Fibroblast of skin of right biceps (primary cell): ENCODE measurements at places on chromosomes 1 and 21.
A peak's percentile ranks its signal among the peaks of the same experiment; 100 is the strongest.

DNA sequence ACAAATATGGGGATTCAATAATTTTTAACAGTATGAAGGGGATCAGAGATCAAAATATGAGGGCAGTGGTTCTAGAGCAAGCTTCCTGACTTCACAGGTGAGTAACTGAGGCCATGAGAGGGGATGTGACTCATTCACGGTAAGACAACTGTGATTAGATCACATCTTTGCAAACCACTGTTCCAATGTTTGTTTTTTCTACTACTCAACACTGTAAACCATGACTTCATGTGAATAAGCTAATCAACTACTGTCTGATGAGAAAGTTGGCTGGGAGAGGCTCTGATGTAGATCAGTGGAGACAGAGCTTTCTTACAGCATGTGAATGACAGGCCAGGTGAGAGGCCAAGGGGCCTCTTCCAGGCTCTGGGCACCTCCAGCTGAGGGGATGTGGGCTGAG lies 84.7 kb downstream of the BRINP2 start:
- DNase-seq: peak; percentile 49

- DNase-seq: no peak
Measured at GRCh38 chr1:43275826-43276620, 6.2 kb downstream of the TMEM125 start.

- DNase-seq: peak; percentile 58
Measured at GRCh38 chr1:118223426-118223825, 38.4 kb upstream of the SPAG17 start.

- DNase-seq: peak; percentile 23
Measured at GRCh38 chr1:244653439-244654107, 647 bp downstream of the DESI2 start.

DNA sequence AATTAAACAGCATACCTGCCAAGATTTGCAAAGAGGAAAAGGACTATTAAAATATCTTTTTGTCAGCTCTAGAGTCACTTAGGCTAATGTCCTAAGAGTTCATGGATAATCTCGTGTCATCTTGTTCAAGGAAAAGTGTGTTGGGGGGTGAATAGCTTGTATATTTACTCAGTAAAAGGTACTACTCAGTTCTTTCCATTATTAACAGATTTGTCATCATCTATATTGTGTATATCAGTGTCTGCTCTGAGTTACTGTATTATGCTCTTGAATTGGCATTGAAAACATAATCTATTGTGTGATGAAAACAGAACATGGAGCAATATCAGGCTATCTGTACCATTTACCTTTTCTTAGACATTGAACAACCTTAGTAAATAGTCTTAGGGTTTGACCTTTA lies 41.9 kb downstream of the SMG7 start:
- no peak for DNase-seq
